ENCODE measurements at places on chromosomes 6 and 20.
A peak's percentile ranks its signal among the peaks of the same experiment; 100 is the strongest.

DNA sequence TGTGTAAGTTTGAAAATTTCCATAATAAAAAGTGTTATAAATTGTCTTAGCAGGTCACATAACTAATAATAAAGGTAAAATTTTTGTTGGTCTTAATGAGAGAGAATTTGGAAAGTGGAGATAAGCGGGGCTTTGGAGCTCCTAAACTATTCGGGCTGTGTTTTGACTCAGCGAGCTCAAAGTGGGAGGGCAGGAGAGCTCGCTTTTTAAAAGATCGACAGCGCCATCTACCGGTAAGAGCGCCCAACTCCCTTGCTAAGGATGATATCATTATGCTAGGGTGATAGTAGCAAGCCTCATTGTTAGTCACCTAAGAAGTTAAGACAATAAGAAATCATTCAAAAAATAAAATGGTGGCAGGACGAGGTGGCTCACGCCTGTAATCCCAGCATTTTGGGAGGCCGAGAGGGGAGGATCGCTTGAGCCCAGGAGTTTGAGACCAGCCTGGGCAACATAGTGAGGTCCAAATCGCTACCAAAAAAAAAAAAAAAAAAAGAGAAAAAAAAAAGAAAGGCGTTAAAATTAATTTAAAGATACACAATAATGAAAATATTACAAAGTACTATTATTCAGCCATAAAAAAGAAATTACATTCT, 24.8 kb downstream of the C6orf15 start:
- peak; percentile 65 for DNase-seq

DNA sequence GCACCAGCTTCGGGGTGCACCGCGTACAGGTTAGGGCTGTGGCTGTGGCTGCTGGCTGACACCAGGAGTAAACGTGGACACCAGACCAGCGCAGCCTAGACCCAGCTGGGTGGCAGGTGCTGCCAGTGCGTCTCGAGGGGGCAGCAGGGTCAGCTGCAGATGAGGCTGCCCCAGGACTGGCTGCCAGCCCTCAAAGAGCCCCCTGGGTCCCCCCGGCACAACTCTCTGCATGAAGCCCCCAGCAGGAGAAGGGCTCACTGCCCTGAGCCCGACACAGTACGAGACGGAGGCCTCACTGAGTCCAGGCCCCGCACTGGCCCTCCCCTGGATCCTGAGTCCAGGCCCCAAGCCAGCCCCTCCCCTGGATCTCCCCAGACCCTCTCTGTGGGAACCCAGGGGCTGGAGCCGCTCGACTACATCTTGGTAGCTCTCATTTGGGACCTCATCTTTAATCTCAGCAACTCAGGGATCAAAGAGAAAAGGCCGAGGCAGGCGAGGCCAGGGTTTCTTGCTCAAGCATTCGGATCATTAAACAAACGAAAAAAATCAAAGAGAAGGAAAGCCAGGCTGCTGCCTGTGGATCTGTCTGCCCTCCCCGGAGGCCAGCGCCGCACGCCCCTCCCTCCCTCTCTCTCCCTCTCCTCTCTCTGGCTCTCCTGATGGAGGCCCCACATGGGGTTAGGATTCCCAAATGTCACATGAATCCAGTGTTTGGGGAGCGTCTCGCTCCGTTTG, 7.0 kb upstream of the NKAIN4 start:
- DNase-seq: no peak

GRCh38 chr20:29318871-29319461, 1938.5 kb upstream of the DEFB115 start:
- no peak for DNase-seq

DNA sequence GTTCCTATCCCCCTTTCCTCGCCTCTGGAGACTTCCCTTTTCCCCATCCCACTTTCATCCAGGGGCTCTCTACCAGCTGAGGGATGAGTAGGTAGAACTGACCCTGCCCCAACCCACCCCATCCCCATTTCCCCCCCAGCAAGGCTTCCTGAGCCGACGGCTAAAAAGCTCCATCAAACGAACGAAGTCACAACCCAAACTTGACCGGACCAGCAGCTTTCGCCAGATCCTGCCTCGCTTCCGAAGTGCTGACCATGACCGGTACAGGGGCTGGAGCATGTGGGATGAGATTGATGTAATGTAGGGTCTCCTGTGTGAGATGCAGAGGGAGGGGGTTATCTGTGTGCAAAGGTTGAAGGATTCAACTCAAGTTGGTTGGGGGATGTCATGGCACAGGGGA, 12.7 kb downstream of the SYNGAP1 start:
- DNase-seq: no peak

- no peak for DNase-seq
Observed at GRCh38 chr6:155026022-155026705, 31.0 kb downstream of the TIAM2 start.

DNA sequence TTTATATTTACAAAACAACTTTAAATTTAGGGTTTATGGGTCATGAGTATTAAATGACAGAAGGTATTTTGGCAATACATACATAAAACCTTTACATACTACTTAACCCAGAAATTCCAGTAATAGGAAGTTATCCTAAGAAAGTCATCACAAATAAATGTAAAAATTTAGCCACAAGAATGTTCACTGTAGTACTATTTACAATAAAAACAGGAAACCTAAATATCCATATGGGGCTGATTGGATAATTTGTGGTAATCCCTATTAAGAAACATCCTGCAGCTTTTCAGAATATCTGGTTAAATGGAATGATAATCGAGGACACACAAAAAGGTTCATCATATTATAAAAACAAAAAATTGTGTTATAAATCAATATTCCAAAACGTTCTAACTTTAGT, 44.4 kb downstream of the TRAM2 start:
- DNase-seq: no peak

DNA sequence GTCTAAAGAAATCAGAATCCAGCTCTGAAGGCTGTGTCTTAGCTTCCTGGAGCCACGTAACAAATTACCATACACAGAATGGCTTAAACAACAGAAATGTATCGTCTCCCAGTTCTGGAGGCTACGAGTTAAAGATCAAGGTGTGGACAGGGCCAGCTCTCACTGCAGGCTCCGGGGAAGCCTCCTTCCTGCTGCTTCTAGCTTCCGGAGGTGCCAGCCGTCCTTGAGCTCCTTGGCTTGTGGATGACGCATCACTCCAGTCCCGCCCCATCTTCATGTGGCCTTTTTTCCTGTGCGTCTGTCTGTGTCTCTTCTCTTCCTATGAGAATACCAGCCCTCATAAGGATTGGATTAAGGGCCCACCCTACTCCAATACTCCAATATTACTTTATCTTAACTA, 319.1 kb upstream of the QKI start:
- DNase-seq: no peak

DNA sequence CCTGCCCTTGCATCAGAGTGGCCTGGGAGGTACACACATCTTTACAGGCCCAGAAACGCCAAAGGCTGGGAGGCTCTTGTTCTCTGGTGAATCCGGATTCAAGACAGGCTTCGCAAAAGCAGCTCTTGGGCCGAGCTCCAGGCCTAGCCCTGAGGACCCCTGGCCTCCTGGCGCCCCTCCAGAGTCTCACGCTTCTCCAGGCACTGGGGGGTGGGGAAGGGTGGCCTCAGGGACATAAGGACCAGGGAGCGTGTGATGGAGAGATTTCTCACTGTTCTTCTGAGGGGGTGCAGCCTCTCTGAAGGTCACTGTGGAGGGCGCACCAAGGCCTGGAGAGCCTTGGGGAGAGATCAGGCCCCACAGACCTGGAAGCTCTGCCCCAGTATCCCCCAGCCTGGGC, 349.2 kb downstream of the ZFAND3 start:
- DNase-seq: no peak

GRCh38 chr6:6154335-6154734, 147.6 kb upstream of the NRN1 start:
- DNase-seq: no peak

DNA sequence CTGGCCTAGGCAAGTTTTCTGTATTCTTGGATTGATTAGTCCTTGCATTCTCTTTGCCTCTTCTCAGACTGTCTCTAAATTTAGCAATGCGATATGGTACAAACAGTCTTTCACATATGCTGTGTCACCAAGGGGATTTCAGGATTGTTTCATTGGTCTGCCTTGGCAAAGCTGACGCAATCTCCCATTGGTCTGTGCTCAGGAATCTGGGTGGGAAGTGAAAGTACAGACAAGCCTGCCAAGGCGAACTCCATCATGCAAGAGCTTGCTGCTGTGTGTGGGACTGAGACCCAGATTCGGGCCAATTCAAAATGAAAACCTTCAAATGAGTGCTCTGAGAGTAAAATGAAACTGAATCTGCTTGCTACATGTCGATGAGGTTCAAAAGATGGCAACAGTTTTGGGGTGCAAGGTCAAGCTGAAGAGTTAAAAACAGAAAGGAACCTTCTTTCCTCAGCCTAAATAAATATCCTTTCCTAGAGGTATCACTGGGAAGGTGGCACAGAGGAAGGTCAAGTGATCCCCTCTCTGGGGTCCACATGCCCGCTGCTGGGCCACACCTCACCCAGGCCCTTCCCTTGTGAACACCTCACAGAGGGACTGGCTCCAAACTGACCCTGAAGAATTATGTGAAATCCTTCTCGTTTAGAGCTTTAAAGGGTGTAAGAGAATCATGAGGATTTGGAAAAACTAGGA, 198.8 kb upstream of the PREP start:
- DNase-seq: no peak

DNA sequence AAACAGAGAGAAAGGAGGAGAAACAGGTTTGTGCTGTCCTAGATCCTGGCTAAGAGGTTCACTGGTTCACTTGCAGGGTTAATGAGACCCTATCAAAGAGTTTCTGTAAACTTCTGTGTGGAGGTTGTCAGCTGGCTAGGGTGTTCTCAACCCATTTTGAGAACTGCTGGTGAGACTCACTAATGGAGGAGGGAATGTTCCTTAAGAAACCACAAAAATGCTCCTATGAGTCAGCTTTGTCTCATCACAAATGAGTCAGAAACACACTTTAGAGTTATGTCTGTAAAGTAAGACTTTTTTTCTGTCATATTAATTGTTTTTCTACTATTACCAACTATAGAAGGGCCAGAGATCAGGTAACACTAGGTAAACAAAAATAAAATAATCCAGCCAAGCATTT, 884.4 kb downstream of the PHF3 start:
- no peak for DNase-seq

GRCh38 chr20:45291526-45291925, 15.1 kb upstream of the RBPJL start:
- DNase-seq: no peak

- no peak for DNase-seq
Observed at GRCh38 chr6:2183752-2184151, 61.7 kb downstream of the GMDS start.

- peak; percentile 97 for DNase-seq
Observed at GRCh38 chr20:56628873-56629463, at the start of gene TFAP2C. Gene TFAP2C, plus strand, starts transcription at chr20:56629306. Its CDS starts 239 bp downstream, at chr20:56629545.

GRCh38 chr6:26249957-26250697, 114.9 kb upstream of the BTN3A2 start:
- peak; percentile 93 for DNase-seq

DNA sequence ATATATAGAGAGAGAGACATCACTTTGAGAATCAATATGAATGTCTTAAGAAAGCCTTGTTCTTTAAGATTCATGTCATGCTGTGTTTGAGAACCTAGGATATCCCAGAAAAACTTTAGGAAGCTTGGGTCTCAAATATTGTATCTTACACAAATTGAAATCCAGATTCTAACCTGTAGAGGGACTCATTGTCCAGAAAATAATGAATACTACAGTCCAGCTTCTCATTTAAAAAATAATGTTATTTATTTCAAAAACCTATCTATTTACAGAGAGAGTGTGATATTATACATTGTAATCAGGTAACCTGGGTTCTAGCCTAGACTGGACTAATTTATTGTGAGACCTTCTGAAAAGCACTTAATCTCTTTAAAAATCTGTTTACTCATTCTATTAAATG, 4.2 kb downstream of the RFX6 start:
- peak; percentile 3 for DNase-seq

GRCh38 chr6:43499028-43499815, 10.9 kb downstream of the LRRC73 start:
- DNase-seq: no peak

GRCh38 chr6:118708055-118708454, 56.7 kb upstream of the CEP85L start:
- DNase-seq: no peak

DNA sequence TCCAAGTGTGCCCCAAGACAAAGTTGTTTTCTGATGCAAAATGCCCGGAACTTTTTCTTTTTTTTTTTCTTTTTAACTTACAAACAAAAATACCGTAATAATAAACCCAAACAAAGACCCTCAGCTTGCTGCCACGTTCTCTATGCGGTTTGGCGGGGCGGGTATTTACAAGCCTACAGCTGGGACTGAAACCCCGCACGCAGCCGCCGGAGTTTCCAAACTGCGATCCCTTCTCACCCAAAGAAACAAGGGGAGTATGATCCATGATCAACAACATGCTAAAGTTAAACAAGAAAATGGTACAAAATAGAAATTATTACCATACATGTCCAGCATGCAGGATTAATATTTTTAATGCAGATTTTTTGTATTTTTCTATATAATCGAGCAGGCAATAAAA, 2.1 kb downstream of the MAFB start:
- DNase-seq: no peak

- no peak for DNase-seq
Observed at GRCh38 chr6:90175627-90176538, 120.8 kb downstream of the BACH2 start.

- no peak for DNase-seq
Observed at GRCh38 chr20:63794614-63795013, 36.5 kb downstream of the ZBTB46 start.

GRCh38 chr20:55252521-55252920, 752.8 kb downstream of the CBLN4 start:
- no peak for DNase-seq

GRCh38 chr6:41488433-41489119, 57.6 kb upstream of the FOXP4 start:
- no peak for DNase-seq

- DNase-seq: no peak
Observed at GRCh38 chr20:38450412-38450975, 15.4 kb upstream of the SNHG17 start.

- no peak for DNase-seq
Observed at GRCh38 chr20:20498076-20498861, 130.4 kb downstream of the INSM1 start.

DNA sequence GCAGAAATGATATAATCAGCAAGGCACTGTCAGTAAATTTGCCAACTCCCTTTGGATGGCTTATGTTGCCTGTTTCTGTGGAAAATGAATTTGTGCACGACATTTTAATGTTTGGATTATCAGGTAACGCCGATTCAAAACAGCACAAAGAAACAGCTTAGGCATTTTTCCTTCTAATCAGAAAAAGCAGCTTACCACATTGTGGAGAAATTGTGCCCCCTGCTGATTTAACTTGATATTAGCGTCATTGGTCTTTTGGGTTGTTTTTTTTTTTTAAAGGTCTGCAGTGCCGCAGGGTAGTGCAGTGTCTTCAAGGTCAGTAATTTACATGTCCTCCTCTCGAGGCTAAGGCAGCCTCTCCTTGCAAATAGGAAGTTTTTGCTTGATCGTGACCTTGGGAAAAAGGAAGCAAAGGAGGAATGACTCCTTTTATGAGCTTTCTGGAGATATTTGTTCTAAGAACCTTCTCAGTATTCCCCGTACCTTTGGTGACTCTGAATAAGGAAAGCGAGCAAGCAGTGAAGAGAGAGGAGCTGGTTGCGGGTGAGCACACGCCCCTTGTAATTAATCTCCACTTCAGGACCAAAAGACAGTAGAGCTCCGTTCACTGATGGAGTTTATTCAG, 79.1 kb downstream of the ELOVL4 start:
- peak; percentile 73 for DNase-seq

- DNase-seq: no peak
Observed at GRCh38 chr6:63565058-63565726, 7.1 kb upstream of the LOC128125822 start.

All from T47D (cell line).